Cardiac muscle cell (in vitro differentiated cells and primary cell): ENCODE measurements at places on chromosomes 6 and 20.

DNA sequence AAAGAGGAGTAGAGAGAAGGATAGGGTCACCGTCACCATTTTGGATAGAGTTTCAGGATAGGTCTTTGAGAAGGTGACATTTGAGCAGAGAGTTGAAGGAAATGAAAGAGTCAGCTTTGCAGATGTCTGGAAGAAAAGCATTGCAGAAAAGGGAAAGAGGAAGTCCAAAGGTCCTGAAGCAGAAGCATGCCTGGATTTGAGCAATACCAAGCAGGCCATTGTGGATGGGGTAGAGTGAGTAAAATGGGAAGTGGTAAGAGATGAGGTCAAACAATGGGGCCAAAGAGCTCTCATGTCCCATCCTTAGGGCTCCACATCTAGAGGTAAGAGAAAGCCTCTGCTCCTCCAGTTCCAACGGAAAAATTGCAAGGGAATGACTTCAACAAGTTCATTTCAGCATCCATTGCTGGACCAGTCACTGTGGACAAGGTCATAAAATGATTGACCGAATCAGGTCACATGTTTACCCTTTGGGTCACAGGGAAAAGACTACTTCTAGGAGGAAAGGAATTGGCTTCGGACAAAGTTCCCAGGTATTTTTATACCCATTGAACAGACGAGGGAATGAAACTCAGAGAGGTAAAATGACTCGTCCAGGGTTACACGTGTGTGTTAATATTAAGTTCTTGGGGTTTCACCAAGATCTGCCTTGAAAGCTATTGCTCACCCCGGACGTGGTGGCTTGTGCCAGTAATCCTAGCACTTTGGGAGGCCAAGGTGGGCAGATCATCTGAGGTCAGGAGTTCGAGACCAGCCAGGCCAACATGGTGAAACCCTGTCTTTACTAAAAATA, 6.6 kb upstream of the SAMHD1 start:
- H3K4me3 ChIP-seq: no peak overlapping the region
- H3K36me3 ChIP-seq: no peaks in the 10 kb centered on the region
- DNase-seq: no peak
- no peaks in the 10 kb centered on the region for H3K4me1 ChIP-seq

- no peaks in the 10 kb centered on the region for H3K36me3 ChIP-seq
- H3K4me3 ChIP-seq: no peak overlapping the region
- no peak for DNase-seq
- H3K27ac ChIP-seq: no peak overlapping the region
- no peaks in the 10 kb centered on the region for H3K27me3 ChIP-seq
- no peaks in the 10 kb centered on the region for H3K4me1 ChIP-seq
Observed at GRCh38 chr6:108476847-108477430, 83.8 kb upstream of the FOXO3 start.

DNA sequence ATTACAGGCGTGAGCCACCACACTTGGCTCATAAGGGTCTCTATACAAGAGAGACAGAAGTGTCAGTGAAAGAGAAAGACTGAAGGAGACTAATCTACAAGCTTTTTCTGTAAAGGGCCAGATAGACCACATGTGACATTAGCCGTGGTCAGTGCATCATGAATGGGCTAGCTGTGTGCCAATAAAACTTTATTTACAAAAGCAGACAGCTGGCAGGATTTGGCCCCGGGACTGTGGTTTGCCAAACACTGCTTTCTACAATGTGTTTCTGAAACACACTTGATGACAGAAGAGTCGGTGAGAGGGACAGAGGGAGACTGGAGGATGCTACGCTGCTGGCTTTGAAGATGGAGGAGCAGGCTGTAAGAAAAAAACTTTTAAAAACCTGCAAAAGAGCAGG, 285.4 kb downstream of the TFAP2C start:
- peaks cover 6% of the 10 kb centered on the region for H3K27me3 ChIP-seq
- DNase-seq: no peak
- H3K4me3 ChIP-seq: no peak overlapping the region
- H3K27ac ChIP-seq: no peak overlapping the region

- no peaks in the 10 kb centered on the region for H3K27me3 ChIP-seq
- no peak overlapping the region for H3K27ac ChIP-seq
- no peaks in the 10 kb centered on the region for H3K4me1 ChIP-seq
- no peak for DNase-seq
- no peak overlapping the region for H3K4me3 ChIP-seq
Observed at GRCh38 chr6:11460001-11460668, 77.4 kb upstream of the TMEM170B start.

DNA sequence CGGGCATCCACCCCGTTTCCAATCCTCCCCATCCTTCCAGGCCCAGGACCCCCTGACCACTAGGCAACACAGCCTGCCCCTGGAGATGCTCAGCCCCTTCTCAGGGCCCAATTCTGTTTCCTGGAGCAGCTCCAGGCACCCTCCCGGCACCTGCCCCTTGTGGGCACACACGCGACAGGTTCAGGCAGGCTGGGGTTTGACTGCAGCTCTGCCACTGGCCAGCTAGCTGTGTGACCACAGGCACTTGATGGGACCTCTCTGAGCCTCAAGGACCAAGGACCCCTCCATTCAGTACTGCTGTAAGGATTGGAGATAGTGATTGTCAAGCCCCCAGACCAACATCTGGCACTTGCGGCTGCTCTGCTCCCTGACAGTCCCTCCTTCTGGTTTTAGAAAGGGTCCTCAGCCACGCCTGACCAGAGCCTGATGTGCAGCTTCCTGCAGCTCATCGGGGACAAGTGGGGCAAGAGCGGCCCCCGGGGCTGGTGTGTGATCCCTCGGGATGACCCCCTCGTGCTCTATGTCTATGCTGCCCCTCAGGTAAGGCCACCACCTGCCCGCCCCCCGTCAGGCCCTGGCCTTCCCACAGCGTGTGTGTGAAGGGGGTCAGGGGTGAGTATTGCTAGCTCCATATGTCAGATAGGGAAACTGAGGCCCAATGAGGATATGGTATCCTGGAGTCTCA, 21.7 kb downstream of the FGD2 start:
- H3K27ac ChIP-seq: no peak overlapping the region
- H3K36me3 ChIP-seq: no peaks in the 10 kb centered on the region

GRCh38 chr6:142409794-142410193, 108.0 kb downstream of the ADGRG6 start:
- DNase-seq: no peak
- no peak overlapping the region for H3K4me3 ChIP-seq
- no peak overlapping the region for H3K27ac ChIP-seq
- H3K4me1 ChIP-seq: no peaks in the 10 kb centered on the region
- no peaks in the 10 kb centered on the region for H3K36me3 ChIP-seq
- H3K27me3 ChIP-seq: no peaks in the 10 kb centered on the region

- H3K36me3 ChIP-seq: no peaks in the 10 kb centered on the region
- no peak overlapping the region for H3K4me3 ChIP-seq
- H3K27me3 ChIP-seq: peaks cover 42% of the 10 kb centered on the region
- H3K27ac ChIP-seq: no peak overlapping the region
- no peaks in the 10 kb centered on the region for H3K4me1 ChIP-seq
Observed at GRCh38 chr20:63087236-63087871, 80.6 kb upstream of the BHLHE23 start.

DNA sequence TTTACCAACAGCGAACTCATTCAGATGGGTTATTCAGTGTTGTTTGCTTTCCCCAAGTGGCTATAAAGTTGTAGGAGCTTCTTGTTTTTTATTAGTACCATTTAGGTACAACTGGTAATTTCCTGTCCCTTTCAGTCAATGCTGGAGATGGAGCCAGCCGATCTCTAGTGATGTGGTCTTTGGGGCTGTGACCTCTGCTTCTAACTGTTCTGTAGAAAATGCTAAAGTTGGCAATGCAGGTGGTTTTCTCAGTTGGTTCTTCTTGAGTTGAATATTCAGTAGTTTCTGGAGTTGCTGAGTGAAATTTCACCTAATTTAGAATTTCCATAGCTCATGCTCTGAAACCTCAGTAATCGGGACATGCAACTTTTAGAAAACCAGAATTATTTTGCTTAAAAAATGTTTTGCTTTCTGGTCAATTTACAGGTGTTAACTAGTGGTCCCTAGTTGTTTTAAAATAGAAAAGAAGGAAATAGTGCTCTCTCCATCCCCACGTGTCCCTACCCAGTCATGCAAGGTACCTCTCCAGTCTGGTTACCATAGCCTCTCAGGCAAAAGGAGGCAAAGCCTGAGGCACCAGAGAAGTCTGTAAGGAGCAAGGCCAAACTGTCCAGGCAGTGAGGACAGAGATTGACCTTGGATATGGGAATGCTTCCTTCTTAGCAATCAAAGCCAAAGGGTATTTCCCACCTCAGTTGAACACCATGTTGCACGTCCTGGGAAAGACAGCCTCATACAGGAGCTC, 27.3 kb upstream of the GABRR1 start:
- H3K36me3 ChIP-seq: no peaks in the 10 kb centered on the region
- DNase-seq: no peak
- H3K27me3 ChIP-seq: no peaks in the 10 kb centered on the region
- no peaks in the 10 kb centered on the region for H3K4me1 ChIP-seq

GRCh38 chr6:149318581-149319286, 1.2 kb downstream of the TAB2 start:
- peaks cover 49% of the 10 kb centered on the region for H3K4me1 ChIP-seq
- peak overlapping the region; percentile 98 for H3K27ac ChIP-seq
- H3K36me3 ChIP-seq: no peaks in the 10 kb centered on the region
- H3K27me3 ChIP-seq: no peaks in the 10 kb centered on the region

- no peak overlapping the region for H3K4me3 ChIP-seq
- H3K27ac ChIP-seq: no peak overlapping the region
- H3K36me3 ChIP-seq: no peaks in the 10 kb centered on the region
- H3K4me1 ChIP-seq: no peaks in the 10 kb centered on the region
- DNase-seq: no peak
Observed at GRCh38 chr20:710780-711450, 35.3 kb upstream of the SCRT2 start.

GRCh38 chr20:8803065-8803464, 265.8 kb upstream of the PLCB4 start:
- no peaks in the 10 kb centered on the region for H3K36me3 ChIP-seq
- no peak overlapping the region for H3K4me3 ChIP-seq
- peak; percentile 74 for DNase-seq
- H3K27ac ChIP-seq: peak overlapping the region; percentile 61

- H3K27ac ChIP-seq: no peak overlapping the region
- H3K36me3 ChIP-seq: no peaks in the 10 kb centered on the region
- H3K4me1 ChIP-seq: peaks cover 6% of the 10 kb centered on the region
- no peak for DNase-seq
- H3K4me3 ChIP-seq: no peak overlapping the region
Observed at GRCh38 chr6:100459592-100460184, 5.0 kb downstream of the SIM1 start.
